ENCODE measurements at places on chromosomes 6 and 20.

DNA sequence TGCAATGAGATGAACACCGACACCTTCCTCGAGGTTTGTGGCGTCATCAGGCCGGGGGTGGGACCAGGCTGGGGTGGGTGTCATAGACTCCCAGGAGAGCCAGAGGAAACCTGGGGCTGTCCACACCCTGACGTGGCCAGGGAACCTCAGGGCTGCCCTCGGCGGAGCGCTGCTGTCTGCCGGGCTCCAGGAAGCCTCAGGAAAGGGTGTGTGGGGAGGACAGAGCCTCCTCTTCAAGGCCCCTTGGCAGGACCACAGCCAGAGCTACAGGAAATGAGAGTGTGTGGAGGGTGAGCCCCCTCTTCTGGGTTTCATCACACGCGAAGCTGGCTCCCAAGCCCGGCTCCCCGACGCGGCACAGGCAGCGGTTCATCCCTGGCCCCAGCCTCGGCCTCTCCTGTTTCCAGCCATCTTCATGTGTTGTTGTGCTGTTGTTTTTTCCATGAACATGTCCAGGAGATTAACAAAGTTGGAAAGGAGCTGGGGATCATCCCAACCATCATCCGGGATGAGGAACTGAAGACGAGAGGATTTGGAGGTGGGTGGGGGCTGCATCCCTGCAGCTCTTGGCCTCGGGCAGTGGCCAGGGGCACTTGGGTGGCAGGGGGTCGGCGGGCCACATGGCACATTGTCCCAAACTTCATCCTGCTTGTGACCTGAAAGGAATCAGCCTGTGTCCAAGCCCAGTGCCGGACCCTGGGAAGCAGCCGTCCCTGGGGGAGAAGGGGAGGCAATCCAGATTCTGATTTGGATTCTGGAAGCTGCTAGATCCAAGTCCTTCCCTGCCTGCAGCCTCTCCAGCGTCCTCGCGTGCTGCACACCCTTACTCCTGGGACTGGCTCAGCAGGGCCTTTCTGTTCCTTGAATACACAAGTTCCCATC lies 6.4 kb downstream of the NPEPL1 start:
- no peak for DNase-seq

DNA sequence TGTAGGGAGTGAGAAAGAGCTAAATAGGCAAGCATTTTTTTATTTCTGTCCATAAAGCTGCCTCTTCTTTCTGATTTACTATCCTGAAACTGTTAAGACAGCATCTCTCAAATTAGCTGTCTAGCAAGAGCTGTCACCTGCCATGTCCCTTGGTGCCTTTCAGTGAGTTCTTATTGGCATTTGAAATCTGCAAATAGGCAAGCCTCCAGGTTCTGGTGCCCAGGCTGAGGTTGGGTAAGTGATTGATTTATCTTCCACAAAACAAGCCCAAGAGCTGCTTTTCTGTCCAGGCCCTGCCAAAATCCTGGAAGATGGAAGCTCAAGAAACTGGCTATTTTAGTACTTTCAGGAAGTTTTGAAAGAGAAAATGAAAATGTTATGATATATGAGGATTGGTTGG lies 22.4 kb downstream of the MANEA start:
- DNase-seq, result no peak

DNA sequence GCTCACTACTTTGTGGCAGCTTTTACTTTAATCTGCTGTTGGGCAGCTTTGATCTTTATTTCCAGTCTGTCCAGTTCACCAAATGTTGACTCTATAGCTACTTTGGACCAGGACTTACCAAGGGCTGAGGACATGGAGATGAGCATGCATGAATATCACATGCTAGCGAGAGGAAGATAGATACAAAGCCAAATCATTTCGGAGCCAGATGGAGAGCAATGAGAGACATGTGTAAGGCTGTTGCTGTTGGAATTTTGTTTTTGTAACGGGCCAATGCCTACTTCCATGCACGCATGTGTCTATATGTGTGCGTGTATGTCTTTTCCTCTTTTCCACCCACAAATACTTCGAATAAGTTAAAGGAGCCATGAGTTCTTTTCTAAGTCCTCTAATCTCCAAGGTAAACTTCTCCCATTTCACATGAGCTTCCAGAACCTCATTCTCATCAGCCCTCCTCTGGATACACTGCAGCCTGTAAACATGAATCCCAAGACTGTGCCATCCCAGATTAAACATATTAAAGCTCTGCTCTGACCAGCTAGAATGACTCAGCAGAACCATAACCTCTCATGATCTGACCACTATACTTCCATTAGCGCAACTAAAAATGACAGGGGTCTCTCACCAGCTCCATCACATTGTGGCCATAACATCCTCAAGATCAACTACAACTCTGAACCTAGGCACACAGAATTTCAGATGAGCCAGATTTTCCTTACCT lies 160.7 kb downstream of the LRFN2 start:
- no peak for DNase-seq

DNA sequence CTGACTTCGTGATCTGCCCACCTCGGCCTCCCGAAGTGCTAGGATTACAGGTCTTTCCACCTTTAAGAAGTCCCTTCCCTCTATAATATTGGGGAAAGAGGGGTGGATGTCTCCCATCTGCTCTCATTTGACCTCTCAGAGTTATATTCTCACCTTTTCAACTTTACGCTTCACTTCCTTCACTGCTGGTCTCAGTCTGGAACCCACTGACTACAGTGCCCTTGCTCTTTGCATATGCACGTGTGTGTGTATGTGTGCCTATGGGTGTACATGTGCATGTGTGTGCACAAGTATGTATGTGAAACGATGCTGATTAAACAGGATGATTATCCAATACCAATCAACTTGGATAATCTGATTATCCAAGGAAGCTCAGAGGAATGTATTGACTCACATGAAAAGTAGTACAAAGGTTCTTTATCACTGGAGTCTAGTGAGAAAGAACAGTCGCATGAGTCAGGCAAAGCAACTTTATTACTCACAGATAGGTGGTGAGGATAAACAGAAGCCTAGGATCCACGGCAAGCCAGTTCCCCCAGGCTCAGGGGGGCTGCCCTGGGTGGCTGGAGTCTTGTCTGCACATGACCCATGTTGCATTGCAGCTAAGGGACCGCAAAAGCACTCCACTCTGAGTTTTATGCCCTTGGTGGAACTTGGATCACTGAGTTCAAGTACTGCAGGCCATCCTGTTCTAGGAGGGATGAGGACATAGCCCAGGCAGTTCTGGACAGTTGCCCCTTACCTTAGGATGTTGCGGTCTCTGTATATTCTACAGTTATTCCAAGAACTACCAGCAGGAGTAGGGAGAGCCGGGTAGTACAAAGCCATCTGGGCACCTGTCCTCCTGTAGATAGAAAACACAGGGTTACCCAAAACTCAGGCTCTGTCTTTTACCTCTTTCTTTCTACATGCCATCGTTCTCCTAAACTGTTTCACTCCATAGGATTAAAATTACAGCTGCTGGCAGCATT lies 50.9 kb downstream of the SNRNP48 start:
- DNase-seq, result no peak

DNA sequence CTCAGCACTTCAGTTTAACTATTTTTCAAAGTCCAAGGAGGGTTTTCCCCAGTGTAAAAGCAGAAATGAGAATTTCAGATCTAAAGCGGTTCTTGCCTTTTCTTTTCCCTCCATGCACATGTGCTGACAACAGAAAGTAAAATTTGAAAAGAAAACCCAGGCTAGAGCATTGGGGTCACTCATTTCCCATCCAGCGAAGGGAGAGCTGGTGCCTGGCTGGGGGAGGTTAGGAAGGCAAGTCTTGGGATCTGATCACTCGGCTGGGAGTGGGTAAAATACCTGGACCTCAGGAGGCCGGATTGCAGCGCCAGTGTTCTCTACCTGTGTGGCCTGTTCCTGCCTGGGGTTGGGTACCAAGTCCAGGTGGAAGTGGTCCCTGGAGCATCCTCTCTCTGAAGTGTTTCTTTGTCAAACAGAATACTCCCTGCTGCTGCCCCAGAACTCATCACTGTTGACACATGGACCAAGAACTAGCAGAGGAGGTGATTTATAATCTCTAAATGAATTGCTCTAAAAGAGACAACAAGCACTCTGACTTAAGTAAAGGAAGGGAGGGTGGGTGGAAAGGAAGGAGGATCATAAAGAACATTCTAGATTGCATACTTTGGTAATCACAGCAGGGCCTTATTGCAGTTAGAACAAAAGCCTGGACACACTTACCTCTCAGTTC lies 136.0 kb downstream of the MTHFD1L start:
- no peak for DNase-seq

GRCh38 chr6:130178692-130179091 lies 44.1 kb downstream of the SAMD3 start:
- no peak for DNase-seq

DNA sequence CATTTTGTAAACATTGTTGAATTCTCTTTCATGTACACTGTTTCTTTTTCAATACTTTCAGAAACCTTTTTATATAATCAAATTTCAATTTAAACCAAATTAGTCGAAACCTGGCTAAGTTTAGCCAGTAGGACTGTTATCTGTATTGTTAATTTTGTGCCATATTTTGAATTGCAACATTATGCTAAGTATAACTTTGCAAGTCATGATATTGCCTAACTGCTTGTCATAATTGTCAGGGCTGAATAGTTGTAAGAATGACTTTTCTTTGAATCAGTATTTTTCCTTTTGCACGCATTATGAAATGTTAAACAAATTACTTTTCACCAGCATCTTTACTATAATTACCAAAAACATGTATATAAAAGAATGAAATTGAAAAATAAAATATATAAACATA lies 82.7 kb downstream of the SAMD3 start:
- no peak for DNase-seq

DNA sequence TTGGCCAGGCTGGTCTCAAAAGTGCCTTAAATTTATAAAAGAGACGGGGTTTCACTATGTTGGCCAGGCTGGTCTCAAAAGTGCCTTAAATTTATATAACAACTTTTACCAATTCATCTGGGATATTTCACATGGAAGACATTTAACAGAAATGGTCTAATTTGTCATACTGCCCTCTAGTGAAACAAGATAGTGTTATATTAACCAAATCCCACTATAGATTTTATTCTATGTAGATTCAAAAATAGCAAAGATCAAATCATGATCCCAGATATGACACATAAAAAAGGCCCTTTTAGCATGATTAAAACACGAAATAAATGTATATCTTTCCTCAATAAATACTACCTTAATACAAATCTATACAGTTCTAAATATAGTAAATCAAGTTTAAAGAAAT lies 102.8 kb upstream of the TFAP2D start:
- no peak for DNase-seq

DNA sequence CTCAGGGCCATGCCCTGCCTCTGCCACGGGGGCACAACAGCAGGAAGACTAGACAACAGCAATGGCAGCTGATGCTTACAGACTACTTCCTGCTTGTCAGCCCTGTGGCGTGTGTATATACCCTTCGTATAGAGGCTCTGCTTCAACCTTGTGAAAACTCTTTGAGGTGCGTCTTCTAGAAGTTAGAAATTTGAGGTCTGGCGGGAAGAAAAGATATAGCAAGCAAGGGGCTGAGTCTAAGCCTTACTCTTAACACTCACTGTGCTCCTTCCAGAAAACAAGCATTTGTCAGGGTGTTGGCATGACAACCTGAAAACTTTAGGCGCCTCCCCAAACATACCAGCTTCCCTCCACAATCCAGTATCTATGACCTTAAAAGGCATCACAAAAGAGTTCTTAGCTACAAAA lies 33.3 kb downstream of the JPH2 start:
- no peak for DNase-seq

- no peak for DNase-seq
Observed at GRCh38 chr6:13696226-13696625, 15.4 kb downstream of the RANBP9 start.

GRCh38 chr6:41677124-41677921 lies 39.1 kb downstream of the MDFI start:
- DNase-seq, result no peak

DNA sequence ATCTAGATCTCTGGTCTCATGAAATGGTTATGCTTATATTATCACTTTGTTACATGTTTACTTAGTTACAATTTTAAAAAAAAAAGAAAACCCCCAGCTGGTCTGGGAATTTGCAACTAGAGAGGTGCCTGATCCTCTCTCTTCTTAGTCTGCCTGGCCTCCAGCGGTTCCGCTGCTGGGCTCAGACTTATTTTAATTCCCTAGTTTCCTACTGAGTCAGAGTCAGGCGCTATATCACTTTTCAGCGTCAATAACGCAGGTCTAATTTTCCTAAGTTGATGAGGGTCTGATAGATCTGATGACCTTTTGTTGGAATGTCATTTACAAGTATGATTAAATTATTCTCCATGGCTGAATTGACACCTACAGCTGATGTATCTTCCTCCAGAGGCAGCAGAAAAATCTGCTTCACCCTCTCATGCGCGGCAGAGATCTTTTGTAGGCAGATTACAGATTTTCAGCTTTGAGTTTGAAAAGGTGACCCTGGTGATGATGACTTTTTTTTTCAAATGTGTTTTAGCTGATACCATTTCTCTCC lies 391.0 kb downstream of the CBLN4 start:
- DNase-seq, result no peak

DNA sequence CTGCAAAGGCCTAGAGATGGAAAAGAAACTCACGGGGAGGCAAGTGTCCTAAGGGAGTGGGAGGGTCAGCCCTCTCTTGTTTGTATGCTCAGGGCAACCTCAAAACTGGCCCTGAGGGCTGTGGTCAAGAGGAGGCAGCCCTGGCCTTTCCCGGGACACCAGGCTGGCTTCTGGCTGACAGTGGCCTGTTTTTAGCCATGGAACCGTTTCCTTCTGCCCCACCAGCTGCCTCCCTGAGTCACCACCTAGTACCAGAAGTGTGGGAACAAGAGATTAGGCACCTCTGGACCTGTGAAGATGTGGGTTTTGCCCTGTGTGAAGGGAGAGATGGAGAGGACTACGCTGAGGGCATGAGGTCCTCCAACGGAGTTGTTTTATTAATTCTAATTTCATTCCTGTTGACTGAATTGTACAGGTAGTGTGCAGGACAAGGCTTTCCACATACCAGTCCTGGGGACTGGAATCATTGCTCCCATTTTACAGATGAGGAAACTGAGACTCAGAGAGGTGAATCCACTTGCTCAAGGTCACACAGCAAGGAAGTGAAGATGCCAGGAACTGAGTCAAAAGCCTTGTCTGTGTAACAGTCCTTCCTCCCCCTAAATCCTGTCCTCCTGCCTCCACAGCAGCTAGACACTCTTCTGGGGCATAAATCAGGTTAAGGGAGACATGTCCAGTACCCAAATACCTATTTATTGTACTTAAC lies 5.5 kb downstream of the FOXS1 start:
- DNase-seq, result no peak

- no peak for DNase-seq
Observed at GRCh38 chr6:25027221-25027916, 91.6 kb upstream of the RIPOR2 start.

DNA sequence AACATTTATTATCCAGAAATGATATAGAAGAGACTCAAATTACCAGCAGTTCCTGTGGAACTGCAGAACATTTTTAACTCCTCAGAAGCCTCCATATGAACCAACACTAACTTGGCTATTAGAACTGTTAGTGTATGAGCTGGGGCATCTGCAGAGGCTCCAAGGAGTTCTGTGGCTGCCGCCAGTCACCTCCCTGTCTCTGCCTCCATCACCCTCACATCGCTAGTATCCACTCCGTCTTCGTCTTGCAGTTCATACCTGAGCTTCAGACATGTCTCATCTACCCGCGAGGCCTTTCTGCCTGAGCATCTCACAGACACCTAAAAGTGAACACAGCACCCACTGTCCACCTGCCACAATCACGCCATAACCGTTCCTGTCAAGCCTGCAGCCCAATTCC lies 89.5 kb upstream of the CST7 start:
- no peak for DNase-seq
